HepG2 (cell line): ENCODE measurements at places on chromosomes 5 and 9. TPM values are rescaled to one million over a fixed set of nuclear protein-coding genes. Genes with fewer than 3 reads are reported as not detected.

CCL19 gene
- not detected in 2 replicates for polyA plus RNA-seq

HMCN2 gene
- 0.09 TPM in 1 of 2 replicates, not detected in the other for polyA plus RNA-seq

FOXD4L4 gene
- 0.10 and 0.15 TPM in 2 replicates for polyA plus RNA-seq

PHF24 gene
- polyA plus RNA-seq: 0.05 TPM in 1 of 2 replicates, not detected in the other

HMHB1 gene
- polyA plus RNA-seq: not detected in 2 replicates

C9orf85 gene
- 11.3 and 13.9 TPM in 2 replicates for polyA plus RNA-seq
